Stimulated activated CD8-positive, alpha-beta memory T cell treated with anti-CD3 and anti-CD28 coated beads, Interleukin-7, amount 100 ng/mL, for 1 hour (primary cell): ENCODE measurements at places on chromosomes 11 and 22.

- DNase-seq = no peak
Measured at GRCh38 chr11:118933486-118933885, 7.8 kb upstream of the BCL9L start.

DNA sequence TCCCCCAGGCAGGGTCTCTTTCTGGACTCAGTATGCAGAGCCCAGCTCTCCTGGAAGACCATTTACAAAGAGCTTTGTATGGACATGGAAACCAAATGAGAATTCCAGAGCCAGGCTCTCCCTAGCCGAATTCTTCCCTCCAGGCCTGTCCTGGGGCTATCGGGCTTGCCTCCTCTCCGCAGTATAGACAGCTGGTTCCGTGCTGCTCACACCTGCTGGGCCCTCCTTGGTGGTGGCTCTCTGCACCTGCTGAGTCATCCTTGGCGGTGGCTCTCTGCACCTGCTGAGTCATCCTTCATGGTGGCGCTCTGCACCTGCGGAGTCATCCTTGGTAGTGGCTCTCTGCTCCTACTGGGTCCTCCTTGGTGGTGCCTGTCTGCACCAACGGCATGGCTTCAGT is 743.5 kb downstream of the BRD1 start:
- no peak for DNase-seq

DNA sequence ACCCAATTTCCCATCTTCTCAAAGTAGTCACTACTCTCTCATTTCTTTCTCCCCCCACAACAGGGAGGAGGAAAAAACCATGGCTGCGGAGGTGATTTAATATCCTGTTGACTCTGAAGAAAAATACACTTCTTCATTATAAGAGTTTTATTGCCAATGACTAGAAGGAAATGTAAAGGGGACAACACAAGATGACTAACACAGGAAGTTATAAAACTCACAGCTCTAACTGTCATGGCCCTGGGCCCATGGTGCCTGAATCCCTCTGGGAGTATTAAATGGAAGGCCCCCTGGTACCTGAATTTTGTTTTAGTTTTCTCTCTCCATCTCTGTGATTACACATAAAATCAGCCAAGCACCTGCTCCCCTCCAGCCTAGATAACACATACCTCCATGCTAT is 352.8 kb upstream of the FAT3 start:
- DNase-seq = no peak

DNA sequence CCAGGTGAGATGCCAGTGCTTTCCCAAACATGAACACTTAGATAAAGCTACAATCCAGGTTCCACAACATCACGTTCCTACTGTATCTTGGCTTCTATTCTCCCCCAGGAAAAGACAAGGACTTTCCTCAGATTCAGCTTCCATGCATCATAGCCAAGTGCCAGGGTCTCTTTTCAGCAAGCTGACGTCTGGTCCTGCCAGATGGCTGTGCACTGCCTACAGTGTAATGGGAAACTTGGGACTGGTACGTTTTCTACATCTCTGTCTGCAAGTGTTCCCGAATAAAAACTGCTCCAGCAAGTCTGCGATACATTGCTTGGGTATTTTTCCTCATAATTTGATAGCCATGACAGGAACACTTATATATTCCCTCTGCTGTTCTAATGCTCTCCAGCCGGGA is 412.5 kb downstream of the FAM181B start:
- no peak for DNase-seq

GRCh38 chr22:43225609-43226008 is 38.7 kb upstream of the TTLL12 start:
- DNase-seq = no peak

GRCh38 chr22:39078329-39078728 is 1.3 kb downstream of the APOBEC3G start:
- DNase-seq = no peak

- DNase-seq = peak; percentile 57
Measured at GRCh38 chr11:59560702-59561473, 49.5 kb downstream of the OR4D9 start.
